ENCODE measurements at places on chromosomes 3 and 15.

- no peak for DNase-seq
These were observed 2.1 kb upstream of the POLR2M start for GRCh38 chr15:57704441-57704840.

DNA sequence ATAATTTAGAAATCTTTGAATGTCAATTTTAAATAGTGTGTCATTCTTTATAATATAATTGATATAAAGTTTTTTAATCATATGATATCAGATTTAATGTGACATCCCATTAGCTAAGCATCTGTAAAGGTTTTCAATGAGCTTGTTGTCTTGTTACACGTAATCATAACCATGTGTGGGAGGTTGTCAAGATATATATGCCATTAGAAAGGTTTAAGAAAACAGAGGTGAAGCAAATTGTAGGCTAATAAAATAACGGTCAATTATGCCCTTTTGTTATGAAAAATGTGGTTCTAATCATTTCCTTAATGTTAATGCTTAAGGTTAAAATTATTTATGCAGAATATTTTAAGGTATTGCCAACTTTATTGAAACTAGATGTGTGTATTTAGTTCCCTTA is 56.3 kb downstream of the RSRC1 start:
- DNase-seq = no peak

- no peak for DNase-seq
These were observed 68.5 kb upstream of the SLC2A2 start for GRCh38 chr3:171095063-171095462.

- no peak for DNase-seq
These were observed 112.7 kb upstream of the PRR23C start for GRCh38 chr3:139157161-139157932.

GRCh38 chr3:13051066-13051465 is 22.2 kb downstream of the IQSEC1 start:
- DNase-seq = no peak

DNA sequence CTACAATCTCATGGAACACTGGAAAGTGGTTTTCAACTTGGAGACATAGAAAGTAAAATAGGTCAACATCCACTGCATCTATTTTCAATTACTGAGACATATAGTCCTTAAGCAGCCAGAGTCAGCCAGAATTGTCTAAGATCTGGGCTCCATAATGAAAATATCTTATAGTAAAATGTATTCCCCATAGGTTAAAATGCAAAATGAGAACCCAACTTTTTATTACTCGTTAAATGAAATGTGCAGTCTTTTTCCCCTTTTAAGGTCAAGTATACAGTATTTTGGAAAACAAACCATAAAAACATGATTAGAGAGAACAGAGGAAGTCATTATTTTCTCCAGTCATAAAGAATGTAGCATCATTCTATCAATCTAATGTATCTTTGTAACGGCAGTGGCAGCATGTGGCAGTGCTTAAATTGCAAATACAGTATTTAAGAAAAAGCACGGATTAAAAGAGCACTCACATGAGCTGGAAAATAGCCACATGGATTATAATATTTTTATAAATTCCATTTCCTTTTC is 64.4 kb upstream of the CPB1 start:
- DNase-seq = no peak
